ENCODE measurements at places on chromosomes 4 and X.

DNA sequence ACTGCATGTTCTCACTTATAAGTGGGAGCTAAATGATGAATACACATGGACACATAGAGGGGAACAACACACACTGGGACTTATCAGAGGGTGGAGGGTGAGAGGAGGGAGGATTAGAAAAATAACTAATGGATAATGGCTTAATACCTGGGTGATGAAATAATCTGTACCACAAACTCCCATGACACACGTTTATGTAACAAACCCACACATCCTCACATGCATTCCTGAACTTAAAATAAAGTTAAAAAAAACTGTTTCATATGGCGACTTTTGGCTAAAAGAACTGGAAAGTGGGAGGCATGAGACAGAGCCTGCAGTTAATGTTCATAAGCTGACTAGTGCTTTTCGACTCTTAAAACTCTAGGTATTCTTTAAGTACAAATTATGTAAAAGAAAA is 98.9 kb upstream of the NPFFR2 start:
- DNase-seq, result no peak

DNA sequence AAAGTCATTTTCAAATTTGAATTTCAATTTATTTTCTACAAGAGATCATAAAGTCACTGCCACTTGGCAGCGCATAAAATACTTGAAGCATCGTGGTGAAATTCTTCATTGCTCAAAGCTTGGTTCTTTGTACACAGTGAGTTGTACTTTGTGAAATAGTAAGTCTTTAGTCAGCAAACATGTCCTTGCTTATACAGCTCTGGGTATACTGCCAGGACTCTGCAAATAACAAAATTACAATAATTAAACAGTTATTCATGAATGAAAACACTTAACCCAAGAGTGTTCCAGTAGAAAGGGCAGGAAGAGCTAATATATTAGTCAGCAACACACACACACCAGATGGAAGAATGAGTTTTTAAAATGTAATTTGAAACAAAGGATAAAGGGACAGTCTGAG is 1300.9 kb upstream of the DIAPH2 start:
- DNase-seq, result no peak

DNA sequence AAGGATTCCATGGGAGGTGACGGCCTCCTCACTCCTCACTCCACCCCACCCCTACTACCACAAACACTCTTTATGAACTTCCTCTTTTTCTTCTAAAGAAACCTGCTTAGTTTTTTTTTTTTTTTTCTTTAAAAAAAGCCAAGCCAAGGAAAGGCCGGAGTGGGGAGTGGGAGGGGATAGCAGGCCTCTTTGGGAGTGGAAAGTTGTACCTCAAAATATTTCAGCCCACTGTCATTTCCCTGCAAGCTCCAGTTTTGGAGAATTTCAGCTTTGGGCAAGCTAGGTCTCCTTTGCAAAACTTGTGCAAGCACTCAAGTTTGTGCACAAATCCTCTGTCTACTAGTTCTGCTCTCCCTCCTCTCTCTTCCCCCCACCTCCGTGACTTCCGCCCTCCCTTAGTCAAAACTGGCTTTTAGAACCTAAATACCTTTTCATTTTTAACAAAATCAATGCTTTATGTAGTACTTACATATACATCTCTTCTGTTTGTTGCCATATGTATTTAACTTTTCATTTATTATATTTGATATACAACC is 512 bp upstream of the ANTXR2 start:
- no peak for DNase-seq

DNA sequence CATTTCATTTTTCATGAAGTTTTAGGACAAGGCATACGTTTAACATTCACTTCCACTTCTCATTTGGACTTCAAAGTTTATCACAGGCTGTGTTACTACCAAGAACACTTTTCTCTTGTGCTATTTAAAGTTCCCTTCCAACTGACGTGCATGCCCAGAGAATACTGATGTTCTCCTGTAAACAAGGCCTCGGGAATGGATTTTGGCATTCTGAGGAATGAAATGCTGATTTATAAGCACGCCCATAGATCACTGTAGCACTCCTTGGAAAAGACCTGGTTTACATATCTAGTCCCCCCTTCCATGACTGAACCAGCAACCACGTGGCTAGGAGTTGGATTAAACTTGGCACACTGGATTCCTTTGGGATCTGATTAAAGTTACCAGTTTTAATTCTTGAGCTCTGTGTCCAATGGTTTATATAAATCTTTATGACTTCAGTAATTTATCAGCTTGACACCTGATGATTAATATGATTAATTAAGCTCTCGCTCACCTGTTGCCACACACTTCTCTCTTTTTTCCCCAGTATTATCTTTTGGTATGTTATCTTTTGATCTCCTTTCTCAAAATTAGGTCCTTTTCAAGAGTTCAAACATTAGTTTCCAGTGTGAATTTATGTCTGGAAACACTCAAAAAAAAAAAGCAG is 122.4 kb upstream of the HAND2 start:
- DNase-seq, result no peak

- no peak for DNase-seq
Measured at GRCh38 chr4:152630324-152630723, 49.5 kb downstream of the TMEM154 start.

Measured in activated CD4-positive, CD25-positive, alpha-beta regulatory T cell (primary cell).